ENCODE measurements at places on chromosomes 3 and 15.

DNA sequence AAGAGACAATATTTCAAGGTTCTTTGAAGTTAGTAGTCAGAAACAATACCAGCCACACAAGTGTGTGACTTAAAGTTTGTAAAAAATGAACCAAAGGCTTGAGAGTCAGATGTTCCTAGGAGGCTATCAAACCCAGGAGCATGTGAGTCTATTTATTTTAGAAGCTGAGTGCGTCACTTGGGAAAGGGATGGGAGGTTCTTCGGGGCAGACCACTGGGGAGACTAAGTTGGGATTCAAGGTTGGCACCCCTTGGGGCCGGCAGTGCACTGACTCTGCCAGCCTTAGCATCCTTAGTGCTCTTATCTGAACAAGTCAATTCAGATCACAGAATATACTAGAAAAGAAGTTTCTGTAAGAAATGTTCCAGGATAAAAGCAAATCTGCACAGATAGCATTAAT, 50.1 kb upstream of the POLR2M start:
- no peak for DNase-seq

GRCh38 chr3:22360970-22361369, 610.0 kb upstream of the ZNF385D start:
- no peak for DNase-seq

DNA sequence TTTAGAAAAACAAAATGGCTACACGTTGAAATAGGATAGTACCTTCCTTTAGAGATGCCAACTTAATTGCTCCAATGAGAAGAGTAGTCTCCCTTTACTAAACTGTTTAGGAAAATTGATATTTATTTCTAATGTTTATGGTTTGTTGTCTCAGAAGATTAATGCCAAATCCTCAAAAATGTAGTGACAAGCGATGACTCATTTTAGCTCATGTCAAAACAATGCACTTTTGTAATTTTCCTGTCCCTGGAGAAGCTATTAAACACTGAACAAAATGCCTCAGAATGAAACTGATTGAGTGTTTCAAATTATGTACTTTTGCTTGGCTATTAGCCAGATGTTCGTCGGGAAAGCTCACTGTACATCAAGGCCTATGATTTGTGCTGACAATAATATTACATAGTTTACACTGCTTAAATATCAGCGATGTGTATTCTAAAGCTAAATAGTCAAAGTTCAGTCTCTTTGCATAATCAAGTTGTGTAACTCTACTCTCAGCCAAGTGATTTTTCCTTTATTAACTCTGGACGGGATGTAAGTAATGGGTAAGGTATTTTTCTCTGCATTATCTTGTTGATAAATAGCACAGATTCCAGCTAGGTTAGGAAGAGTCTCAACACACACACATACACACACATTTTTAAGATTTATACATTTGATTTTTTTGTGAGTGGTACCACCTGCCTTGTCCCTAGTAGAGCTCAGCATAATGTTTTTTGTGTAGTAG, 83.7 kb downstream of the CMSS1 start:
- no peak for DNase-seq

- no peak for DNase-seq
These were observed 55.4 kb downstream of the ITGA11 start for GRCh38 chr15:68376447-68377060.

GRCh38 chr15:42457445-42458442, 33.2 kb downstream of the ZNF106 start:
- no peak for DNase-seq

- DNase-seq = no peak
These were observed 92.6 kb downstream of the ERC2 start for GRCh38 chr3:56375654-56376053.

GRCh38 chr3:151960961-151961580, 87.6 kb downstream of the SUCNR1 start:
- no peak for DNase-seq

- DNase-seq = no peak
These were observed 243.3 kb downstream of the IL20RB start for GRCh38 chr3:137201066-137201465.

DNA sequence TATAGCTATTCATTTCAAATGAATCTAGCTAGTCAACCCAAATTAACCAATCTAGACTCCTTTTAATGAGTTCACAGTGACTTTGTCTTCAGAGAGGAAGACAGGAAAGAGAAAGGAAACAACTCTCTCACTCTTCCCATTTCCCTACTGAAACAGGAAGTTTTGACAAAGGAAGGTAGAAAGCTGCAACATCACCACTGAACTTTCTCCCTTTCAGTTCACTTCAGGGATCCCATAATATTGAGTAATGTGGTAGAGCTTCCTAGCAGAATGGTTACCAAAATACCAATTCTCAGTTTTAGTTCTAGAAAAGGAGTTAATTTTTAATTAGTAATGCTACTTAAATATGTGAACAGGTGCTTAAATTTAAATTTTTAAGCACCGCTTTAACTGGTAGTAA, 7.5 kb downstream of the VPS13C start:
- no peak for DNase-seq

DNA sequence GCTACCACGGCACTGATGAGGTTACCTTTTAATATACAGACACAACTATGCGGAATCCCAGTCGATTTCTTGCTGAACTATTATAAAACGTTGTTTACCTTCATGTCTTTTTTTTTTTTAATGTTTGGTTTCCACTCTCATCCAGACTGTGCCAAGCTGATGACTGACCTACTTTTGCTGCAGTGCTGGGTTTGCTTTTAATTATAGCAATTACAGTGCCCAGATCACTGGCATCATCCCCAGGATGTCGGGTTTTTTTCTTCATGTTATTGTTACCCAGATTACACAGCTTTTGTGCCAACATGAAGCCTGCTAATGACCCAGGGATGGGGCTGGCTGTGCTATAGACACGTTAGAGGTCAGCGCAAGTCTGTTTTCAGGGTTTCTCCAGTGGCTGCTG, 294.0 kb upstream of the ATP10A start:
- DNase-seq = no peak
